Fibroblast of skin of right biceps (primary cell): ENCODE measurements at places on chromosomes 6 and 20.

DNA sequence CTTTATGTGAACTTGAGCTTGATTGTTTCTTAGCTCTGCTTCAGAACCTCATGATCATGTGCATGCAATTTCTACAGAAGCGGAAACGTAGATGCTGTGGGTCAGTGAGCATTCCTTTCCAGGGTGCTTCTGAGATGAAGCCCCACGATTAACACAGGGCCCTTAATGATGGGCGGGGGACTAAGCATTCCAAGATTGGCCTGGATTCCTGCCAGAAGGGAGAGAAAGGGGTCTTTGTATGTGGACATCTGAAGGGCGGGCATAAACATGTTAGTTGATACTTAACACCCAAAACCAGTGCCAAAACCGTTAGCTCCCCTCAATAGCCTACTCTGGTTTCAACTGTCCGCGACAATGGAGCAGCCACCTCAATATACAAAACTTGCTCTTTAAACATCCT lies 46.9 kb upstream of the POU3F2 start:
- DNase-seq: no peak

- DNase-seq: no peak
These were observed 91.3 kb downstream of the PSMB1 start for GRCh38 chr6:170461556-170462365.

- DNase-seq: no peak
These were observed 434.2 kb downstream of the NKAIN2 start for GRCh38 chr6:124237911-124238310.

- DNase-seq: peak; percentile 7
These were observed at the start of gene GPX5 for GRCh38 chr6:28525496-28526039. GPX5 (plus strand) TSS chr6:28525881; CDS start chr6:28526014, 133 bp downstream.

DNA sequence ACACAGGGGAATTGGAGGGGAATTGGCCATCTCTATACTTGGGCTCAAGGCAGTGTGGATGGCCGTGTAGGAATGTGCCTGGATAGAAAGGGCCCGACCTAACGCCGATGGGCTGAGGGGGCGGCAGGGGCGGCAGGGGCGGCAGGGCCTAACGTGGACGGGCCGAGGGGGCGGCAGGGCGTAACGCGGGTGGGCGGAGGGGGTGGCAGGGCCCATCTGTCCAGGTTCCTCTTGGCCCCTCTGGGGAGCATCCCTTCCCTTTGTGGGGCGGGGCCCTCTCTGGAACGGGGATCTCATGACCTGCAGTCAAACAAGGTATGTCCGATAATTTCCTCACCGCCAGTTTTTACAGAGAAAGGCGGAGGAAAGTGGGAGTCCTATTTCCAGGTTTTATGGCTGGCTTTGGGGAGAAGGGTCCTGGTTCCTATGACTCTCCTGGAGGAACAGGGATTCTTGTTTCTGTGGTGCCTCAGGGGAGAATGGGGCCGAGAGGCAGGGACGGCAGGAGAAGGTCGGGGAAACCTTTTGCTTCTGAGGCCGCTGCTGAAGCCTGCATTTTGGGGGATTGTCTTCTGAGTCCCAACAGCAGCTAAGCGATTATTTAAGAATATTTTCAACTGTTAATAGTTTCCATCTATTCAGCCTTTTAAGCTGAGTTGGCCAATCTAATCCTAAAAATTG lies 100.8 kb upstream of the FRMD1 start:
- no peak for DNase-seq
